Activated CD4-positive, alpha-beta T cell treated with anti-CD3 and anti-CD28 coated beads for 36 hours (primary cell): ENCODE measurements at places on chromosomes 3 and 15.

- DNase-seq = no peak
Measured at GRCh38 chr15:38257676-38258075, 5.0 kb downstream of the SPRED1 start.

DNA sequence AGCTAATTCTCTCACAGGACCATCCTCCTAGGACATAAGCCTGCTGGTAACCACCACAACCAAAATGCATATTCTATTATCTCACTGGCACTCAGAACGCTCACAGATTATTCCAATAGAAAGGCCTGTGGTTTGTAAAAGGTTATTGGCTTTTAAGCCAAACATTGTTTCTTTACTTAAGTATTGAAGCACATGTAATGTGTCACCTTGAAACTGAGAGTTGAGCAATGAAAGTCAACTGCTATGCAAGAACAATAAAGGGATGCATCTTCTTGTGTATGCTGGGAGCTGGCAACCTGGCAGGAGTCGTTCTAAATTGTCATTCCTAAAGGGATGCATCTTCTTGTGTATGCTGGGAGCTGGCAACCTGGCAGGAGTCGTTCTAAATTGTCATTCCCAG lies 298.6 kb upstream of the DNAJC19 start:
- no peak for DNase-seq

GRCh38 chr3:134822090-134822489 lies 27.0 kb downstream of the EPHB1 start:
- no peak for DNase-seq

- DNase-seq = no peak
Measured at GRCh38 chr3:117746066-117746465, 1036.5 kb downstream of the TUSC7 start.

- no peak for DNase-seq
Measured at GRCh38 chr15:76983590-76984375, 11.1 kb upstream of the PSTPIP1 start.

GRCh38 chr3:89946884-89947283 lies 839.5 kb downstream of the EPHA3 start:
- no peak for DNase-seq

DNA sequence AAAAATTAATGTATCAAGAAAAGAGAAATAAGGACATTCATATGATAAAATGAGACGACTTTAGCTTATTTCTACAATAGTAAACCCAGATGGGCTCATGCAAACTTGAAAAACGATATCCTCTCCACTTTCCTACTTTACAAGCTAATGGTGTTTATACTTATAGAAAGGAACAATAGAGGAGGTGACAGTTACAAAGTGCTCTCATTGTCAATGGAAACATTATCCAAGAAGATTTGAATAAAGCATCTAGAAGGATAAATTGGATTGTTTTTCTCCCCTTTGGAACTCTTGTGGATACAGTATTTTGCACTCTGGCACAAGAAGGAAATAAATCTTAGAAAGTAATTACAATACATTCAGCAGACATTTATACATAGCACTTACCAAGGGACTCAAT lies 20.2 kb upstream of the CCDC66 start:
- no peak for DNase-seq

- DNase-seq = no peak
Measured at GRCh38 chr15:95371664-95372063, 958.8 kb upstream of the NR2F2 start.

DNA sequence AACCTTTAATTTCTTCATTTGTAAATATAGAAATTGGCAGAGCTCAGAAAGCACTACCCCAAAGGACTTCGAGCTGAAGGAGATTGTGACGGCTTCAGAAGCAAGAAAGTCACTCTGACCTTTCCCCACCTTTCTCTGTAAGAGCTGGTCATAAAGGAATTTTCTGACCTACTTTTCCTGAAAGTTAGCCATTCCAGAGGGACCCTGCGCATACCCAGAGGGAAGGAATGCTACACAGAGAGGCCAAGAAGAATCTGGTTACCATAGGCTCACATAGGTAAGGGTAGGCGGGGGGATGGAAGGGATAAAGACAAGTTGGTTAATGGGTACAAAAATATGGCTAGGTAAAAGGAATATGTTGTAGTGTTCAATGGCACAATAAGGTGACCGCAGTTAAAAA lies 1080.3 kb downstream of the ZPLD1 start:
- DNase-seq = no peak

GRCh38 chr15:69016021-69016595 lies 1.6 kb downstream of the NOX5 start:
- no peak for DNase-seq

- no peak for DNase-seq
Measured at GRCh38 chr3:66898155-66898554, 100.0 kb upstream of the KBTBD8 start.

DNA sequence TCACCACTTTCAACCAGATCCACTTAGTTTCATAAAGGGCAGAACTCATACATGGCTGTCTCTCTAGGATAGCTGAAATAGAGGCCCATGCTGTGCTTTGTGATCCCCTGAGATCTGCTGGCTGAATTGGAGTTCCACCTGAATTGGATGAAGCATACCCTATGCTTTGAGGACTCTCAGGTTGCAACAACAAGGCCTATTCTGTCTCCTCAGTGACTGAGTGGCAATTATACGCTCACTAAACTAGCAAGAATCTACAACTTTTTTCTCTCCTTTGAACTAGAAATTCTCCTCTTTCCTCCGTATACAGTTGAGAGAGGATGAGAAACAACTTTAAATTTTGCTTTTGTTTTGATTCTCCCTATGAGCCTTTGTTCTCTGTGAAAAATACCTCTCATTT lies 348.7 kb downstream of the LSAMP start:
- no peak for DNase-seq

DNA sequence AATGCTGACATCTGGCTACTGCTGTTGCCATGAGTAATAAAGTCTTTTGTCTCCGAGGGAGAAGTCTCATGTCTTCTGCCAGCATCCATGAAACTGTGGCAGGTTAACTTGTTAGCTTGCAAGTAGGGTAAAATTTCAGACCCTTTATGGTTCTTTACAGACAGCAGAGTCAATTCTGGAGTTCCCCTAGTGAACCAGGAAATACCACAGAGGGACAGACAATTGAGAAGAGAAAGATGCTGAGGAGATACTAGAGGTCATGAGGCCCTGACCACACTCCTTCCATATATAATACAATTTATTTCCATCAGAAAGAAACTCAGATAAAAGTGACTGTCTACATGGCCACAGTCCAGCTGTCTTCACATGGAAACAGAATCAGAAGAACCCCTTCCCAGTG lies 38.1 kb downstream of the NMNAT3 start:
- DNase-seq = no peak

DNA sequence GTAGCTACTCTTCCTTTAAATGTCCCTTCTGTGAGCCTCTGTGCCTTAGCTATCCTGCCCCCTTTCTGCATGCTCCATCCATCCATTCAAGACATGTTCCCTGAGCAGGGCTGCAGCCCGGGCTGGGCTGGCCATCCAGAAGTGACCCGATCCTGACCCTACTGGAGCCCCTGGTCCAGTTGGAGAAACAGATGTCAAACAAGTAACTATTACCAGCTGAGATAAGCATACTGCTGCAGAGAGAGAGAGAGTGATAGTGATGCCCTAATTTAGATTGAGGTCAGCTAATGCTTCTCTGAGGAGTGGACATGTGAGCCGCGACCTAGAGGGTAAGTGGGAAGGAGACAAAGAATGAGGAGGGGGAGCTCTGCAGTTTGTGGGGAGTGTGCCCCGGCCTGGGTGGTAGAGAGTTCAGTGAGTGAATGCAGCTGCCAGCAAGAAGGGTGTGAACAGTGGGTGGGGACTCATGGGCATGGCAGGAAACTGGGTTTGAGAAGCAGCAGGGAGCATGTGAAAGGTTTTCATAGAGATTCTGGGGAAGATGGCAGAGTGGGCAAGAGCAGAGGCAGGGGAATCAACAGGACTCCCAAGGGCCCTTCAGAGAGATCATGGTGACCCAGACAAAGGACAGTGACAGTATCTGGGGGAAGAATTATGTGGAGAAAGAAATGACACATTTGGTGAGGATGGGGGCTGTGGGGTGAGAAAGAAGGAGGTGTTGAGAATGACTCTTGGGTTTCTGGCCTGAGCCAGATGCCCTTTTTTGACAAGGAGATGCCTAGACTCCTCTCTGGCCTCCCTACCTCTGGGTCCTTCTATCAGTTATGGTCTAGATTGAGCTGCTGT lies 44.9 kb downstream of the CHCHD6 start:
- no peak for DNase-seq

DNA sequence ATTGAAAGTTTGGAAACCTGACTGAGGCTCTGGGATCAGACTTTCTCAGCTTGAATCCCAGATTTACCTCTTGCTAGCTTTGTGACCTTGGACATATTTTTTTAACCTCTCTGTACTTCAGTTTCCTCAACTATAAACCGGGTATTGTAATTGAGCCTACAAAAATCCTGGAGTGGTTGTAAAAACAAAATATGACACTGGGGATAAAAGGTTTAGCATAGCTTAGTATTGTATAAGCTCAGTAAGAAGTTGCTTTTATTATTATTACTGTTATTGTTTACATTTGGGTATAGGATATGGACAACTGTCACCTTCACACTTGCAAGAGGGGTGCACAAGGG lies 21.5 kb downstream of the C2CD4A start:
- no peak for DNase-seq

GRCh38 chr3:85567071-85567676 lies 608.4 kb downstream of the CADM2 start:
- peak; percentile 68 for DNase-seq

DNA sequence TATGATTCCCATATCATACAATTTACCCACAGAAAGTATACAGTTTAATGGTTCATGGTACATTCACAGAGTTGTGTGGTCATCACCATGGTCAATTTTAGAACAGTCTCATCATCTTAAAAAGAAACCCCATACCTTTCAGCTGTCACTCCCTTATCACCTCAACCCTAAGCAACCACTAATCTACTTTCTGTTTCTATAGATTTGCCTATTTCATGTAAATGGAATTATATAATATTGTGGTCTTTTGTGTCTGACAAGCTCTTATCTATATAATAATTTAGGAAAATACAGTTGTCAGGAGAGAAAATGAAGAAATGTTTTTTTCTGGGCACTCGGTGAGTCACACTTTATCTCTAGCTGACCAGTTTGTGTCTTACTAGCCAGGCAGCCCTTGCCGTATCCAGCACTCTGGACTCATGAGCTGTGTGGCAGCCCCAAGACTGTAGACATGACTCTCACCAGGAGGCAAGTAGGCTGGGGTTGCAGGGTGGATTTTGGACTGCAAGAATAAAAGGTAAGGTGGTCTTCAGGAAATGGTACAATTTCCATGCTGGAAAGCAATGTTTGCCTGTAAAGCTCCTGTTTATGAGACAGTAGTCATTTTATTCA lies 234.6 kb downstream of the THRB start:
- DNase-seq = no peak

DNA sequence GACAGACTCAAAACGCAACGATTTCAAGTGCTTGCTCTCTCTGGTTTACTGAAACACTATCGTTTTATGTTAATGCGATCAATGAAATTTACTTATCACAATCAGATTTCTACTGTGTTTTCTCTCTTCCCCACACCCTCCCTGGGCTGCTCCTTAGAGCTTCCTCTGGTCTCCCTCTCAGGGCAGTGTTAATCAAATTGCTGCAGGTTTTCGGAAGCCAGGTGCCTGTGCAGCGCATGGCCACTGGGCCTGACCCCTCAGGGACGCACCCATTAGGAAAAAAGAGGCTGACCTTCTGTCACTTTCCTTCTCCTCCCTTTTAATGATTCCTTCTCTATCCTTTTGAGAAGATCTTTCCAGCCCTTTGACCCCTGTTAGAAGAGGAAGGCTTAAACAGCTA lies 134.5 kb upstream of the ONECUT1 start:
- no peak for DNase-seq

DNA sequence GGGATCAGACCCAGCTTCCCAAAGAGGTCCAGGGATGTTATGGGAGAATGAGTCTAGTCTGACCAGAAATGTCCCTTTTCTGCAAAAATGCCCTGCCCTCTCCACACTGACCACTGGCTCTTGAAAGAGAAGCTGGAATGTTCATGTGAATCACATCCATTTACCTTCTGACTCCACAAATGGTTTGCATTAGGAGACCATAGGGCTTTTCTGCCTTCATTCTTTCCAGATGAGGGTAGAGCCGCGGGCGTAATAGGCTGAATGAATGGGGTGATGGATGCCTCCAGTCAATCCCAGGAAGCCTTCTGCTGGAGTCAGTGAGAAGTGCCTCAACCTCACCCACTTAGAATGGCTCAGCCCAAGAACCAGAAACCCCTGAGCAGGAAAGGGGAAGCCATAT lies 47.2 kb upstream of the IREB2 start:
- DNase-seq = no peak

DNA sequence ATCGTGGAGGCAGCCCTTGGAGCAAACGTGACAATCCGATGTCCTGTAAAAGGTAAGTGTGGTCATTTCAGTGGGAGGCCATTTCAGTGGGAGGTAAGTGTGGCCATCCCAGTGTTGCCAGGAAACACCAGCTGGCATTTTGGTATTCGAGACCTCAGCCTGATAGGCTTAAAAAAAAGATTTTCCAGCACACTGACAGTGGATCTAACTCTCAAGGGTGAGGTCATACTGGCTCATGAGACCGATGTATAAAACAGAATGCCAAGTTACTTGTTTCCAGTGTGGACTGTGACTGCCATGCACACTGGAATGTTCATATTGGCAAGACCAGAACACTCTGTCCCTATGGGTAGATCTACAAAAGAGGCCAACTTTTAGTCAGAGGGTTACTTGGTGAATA lies 244.4 kb upstream of the GOLGA6L4 start:
- no peak for DNase-seq
